ENCODE measurements at places on chromosomes 7 and 10. TPM values are rescaled to one million over a fixed set of nuclear protein-coding genes. Genes with fewer than 3 reads are reported as not detected.

Gene HMX3
- not detected for total RNA-seq

Gene TMEM213
- not detected for total RNA-seq

GRCh38 chr10:1434202-1434601 lies 303.1 kb downstream of the ADARB2 start:
- no peak for DNase-seq

GRCh38 chr10:52146766-52147165 lies 167.3 kb upstream of the DKK1 start:
- DNase-seq: no peak

DNA sequence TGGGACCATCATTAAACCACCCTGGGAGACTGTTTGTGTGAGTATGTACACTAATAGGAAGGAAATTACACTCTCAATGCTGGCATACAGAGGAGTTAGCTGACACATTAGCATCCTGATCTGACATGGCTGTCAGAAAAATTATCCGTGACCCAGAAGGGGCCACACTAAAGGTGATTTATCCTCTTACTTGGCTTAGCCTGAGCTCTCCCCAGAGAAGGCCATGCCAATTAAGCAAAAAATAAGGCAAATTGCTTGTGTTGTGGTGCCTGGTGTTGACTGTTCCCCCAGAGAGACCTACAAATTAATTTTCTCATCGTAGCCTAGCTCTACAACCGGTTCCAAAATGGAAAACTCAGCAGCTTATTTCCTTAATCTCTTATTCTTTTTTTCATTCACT lies 992.3 kb downstream of the KCNMA1 start:
- DNase-seq: no peak

GRCh38 chr10:7541137-7542087 lies 125.4 kb downstream of the ITIH5 start:
- no peak for DNase-seq

DNA sequence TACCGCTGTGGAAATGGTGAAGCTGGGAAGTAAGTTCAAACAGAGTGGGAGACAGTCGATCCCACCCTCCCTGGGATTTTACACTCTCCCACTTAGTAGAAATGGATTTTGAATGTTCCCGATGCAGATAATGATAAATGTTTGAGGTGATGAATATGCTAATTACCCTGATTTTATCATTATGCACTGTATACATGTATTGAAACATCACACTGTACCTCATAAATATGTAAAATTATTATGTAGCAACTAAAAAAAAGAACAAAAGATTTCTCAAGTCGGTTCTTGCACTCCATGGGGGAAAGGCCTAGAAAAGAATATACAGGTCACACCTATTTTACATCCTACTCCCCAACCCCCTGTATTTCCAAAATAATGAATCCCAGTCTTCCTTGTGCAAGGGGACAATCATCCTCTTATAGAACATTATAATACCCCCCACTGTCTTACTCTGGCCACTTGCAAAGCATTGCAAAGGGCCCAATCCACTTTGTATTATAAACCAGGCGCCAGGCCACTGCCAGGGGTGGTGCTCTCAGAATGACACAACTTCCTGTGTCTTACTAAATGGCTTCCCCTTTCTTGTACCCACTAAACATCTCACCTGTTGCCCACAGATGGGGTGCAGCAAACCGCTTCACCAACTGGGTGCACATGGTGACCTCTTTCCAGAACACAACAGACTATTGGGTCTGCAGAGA lies 20.6 kb upstream of the OR2AE1 start:
- DNase-seq: no peak

- DNase-seq: no peak
Observed at GRCh38 chr7:86301301-86301700, 342.4 kb upstream of the GRM3 start.

- DNase-seq: no peak
Observed at GRCh38 chr7:19413443-19413965, 268.3 kb upstream of the FERD3L start.

DNA sequence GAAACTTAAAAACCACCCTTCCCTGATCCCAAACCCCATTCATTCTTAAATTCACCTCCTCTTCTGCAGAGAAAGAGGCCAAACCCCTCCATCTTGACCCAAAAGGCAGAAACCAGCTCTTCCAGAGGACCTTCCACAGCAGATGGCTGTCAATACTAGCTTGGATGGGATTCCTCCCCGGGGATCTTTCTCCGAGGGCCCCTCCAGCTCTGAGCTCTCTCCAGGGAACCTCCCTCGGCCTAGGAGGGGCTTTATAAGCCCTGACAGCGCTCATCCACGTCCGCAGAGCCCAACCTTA lies 5.4 kb downstream of the TNRC18 start:
- no peak for DNase-seq

Measured in hematopoietic multipotent progenitor cell (in vitro differentiated cells).